ENCODE measurements at places on chromosomes 2 and 18. TPM values are rescaled to one million over a fixed set of nuclear protein-coding genes. Genes with fewer than 3 reads are reported as not detected.

DNA sequence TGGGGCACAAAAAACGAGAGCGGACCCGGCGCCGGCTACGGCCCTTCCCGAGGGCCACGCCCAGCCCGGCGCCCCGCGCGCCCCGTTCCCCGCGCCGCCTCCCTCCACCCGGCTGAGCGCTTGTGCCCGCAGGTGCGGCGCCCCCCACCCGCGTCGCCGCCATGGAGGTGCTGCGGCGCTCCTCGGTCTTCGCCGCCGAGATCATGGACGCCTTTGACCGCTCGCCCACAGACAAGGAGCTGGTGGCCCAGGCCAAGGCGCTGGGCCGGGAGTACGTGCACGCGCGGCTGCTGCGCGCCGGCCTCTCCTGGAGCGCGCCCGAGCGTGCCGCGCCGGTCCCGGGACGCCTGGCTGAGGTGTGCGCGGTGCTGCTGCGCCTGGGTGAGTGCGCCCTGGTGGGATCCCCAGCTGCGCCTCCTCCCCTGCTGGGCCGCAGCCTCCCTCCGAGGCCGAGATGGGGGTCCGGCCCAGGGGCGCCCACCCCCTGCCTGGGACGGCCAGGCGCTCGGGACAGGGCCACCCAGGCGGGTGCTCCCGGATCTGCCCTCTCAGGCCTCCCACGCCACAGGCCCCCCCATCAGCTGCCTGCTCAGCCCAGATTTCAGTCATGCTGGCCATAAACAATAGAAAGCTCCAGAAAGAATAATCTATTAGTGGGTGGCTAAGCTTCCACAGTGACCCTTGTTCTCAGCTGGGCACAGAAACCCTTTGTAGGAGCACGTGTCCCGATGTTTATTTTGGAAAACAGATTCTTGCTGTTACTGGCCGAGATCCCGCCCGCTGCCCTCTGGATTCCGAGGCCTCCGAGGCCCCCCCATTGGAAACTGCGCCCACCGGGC lies 997 bp downstream of the BOK start:
- peak; percentile 21 for ATAC-seq

DNA sequence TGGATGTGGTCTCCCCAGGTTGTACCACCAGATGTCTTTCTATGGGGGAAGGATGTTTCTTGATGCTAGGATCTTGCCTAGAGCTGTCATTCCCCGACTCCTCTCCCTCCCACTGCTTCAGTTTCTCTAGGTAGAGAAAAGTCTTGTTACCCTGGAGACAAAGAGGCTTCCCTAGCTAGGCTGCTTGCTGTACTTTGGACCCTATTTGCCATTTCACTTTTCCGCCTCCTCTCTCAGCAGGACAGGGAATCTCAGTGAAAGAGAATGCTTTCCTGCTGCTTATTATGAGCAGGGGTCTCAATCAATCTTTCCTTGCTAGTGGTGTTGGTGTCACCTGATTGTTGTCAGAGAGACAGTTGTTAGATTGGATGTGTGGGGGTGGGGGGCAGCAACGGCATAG lies 818.8 kb upstream of the GYPC start:
- ATAC-seq = peak; percentile 87

- no peak for ATAC-seq
These were observed 300.9 kb downstream of the ARHGAP15 start for GRCh38 chr2:143429932-143430679.

- ATAC-seq = no peak
These were observed 4.7 kb upstream of the KCNF1 start for GRCh38 chr2:10906926-10907625.

- ATAC-seq = no peak
These were observed 58.5 kb downstream of the ATIC start for GRCh38 chr2:215370112-215370965.

DNA sequence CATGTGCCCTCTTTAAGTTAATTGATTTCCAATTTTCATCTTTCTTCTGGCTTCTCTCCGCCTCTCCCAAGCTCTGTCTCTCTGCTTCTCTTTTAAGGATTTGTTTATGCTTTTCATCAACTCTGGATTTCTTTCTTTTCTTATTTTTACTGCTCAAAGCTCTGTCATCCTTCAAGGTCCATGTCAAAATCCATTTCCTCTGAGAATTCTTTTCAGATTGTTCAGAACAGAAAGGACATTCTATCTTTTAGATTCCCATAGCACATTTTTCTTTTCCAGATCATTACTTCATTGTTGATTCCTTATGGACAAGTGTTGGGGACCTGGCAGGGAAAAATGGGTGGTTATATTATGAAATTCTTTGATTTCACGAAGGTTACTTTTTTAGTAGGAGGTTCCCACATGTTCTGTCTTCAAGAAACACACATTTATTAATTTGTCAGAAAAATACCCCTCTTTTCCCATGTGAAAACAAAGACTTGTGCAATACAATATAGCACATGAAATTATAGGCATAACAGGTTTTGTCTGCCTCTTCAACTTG lies 12.3 kb downstream of the PMAIP1 start:
- ATAC-seq = no peak

Gene TPO
- not detected for total RNA-seq

DNA sequence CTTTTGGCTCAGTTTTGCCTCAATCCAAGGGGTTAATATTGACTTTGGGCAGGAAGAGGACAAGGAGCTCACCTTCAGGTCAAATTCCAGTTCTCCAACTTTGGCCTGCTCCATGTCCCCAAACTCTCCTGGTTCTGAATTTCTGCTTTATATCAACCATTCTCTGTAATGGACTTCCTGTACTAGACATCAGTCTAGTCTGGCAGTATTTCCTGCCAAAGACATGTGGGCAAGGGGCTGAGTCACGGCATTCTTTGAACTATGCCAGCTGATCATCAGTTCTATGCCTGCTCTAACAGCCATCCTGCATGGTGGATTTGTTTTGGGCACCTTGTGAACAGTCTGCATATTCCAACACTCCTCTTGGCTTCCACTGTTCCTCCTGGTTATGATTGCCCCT lies 199.4 kb downstream of the ZEB2 start:
- ATAC-seq = no peak

DNA sequence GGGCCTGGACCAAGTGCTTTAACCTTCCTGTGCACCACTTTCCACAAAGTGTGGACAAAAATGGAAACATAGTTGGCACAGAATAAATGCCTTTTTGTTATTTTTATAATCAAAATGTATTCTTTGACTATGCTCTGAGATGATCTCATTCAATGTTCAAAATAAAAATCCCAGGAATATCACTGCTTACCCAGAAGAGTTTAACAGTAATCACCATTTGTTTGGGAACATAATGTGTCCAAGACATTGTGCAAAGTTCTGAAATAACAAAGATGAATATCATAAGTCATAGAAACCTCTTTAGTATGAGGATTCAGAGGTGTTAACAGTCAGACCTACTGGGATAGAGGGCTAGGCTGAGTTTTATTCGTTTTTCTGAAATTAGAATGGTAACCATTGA lies 668.1 kb downstream of the CNTNAP5 start:
- ATAC-seq = no peak

DNA sequence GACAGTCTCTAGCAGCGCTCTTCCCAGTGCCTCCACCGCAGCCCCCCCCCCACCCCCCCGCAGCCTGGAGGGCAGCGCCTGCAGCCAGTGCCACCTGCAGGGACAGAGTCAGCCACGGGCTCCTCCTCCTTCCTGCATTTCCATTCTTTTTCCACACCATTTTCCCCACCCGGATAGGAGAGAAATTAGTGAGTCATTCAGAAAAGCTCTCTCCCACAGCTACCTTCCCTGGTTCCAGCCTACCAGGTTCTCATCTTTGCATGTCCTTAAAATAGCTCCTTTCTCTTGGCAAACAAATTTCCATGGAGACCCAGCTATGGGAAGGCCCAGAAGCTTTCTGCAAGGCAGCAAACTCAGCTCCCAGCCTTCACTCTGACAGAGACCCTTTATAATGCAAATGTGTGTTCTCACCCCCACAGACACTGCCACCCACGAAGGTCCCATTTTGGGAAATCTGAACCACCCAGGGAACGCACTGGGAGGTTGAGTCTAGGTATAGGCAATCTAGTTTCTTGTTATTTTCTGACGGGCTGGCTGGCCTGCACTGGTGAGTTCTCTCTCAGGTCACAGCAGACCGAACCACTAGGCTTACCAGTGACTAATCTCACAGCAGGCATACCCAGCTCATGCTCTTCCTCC lies 41.8 kb upstream of the ATG16L1 start:
- peak; percentile 84 for ATAC-seq

DNA sequence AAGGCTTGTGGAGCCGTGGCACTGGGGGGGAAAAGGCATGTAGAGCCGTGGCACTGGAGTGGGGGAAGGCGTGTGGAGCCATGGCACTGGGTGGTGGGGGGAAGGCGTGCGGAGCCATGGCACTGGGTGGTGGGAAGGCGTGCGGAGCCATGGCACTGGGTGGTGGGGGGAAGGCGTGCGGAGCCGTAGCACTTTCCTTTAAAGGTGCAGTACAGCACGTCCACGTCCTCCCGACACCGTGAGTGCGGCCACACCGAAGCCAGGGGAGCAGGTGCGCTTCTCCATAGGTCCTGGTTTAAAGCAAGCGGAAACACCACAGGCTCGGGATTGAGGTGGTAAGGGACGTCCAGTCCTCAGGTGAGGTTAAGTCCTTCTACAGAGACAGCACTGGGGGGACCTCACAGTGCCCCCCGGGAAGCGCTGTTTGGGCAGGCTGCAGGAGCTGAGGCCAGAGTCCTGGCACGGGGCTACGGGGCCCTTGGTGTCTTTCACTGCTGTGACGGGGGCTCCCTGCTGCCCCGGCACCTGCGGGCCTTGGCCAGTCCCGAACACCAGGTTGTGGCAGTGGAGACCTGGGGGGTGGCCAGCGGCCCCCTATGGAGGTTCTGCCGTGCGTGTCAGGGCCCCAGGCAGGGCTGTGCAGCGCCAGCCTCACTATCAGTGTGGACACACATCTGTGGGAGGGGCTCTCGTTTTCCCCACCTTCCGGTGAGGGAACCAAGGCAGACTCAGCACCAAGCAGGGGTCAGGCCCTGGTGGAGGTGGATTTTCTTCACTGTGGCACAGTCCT lies 93.0 kb upstream of the CTDP1 start:
- ATAC-seq = no peak

GRCh38 chr2:168340931-168341330 lies 93.5 kb upstream of the STK39 start:
- no peak for ATAC-seq

DNA sequence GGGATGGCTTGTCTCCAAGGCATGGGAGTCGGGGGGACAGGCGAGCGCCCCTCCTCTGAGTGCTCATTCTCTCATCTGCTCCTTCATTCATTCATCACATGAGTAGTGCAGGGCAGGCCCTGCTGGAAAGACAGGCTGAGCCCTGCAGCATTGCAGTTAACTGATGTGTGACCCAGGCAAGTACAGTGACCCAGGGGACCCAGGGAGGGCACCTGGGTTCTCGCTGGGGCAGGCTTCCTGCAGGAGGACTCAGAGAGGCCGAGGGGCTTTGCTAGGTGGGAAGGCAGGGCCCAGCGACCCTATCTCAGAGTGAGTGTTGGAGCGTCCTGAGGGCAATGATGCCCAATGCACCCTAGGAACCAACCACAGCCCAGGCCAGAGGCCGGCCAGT lies 30.6 kb downstream of the HJURP start:
- ATAC-seq = no peak

DNA sequence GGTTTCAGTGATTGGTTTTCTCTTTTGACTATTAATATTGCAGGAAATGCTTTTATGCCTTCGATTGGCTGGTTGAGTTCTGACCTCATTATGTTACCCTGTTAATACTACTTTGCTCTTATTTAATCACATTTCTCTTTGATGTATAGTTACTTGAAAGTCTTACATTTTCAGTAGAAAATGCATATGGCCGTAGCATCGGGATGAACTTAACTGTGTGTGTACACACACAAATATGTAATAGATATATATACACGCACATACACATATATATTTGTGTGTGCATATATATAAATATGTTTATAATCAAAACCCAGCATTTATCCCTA lies 1.6 kb downstream of the EPC2 start:
- ATAC-seq = no peak

GRCh38 chr2:121902171-121902591 lies 146.7 kb downstream of the TSN start:
- ATAC-seq = no peak

Gene CAPN13
- 0.65 TPM for total RNA-seq

Measured in motor neuron (in vitro differentiated cells).